T-helper 22 cell (primary cell): ENCODE measurements at places on chromosomes 1 and 21.

GRCh38 chr1:72281144-72281543 lies 1.2 kb downstream of the NEGR1 start:
- no peak for DNase-seq

- DNase-seq: no peak
Observed at GRCh38 chr1:233180641-233181364, 114.7 kb downstream of the PCNX2 start.

GRCh38 chr1:2378441-2378851 lies 12.9 kb downstream of the MORN1 start:
- no peak for DNase-seq

DNA sequence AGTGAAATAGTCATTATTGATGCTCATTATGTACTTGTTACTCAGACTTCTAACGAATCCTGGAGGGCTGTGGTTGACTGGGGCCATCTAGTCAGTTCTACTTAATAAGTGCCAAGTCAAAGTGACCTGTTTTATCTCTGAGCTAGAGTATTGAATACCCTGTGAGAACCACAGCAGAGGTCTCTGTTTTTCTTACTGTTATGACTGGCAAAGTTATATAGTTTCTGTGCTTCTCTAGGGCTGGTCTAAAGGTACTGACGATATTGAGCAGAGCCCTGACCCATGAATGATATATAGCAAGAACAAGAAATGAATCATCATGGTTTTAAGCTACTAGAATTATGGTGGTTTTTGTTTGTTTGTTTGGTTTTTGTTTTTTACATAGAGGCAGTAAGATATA lies 555.8 kb downstream of the PLA2G4A start:
- no peak for DNase-seq

GRCh38 chr1:198778049-198778448 lies 139.2 kb downstream of the PTPRC start:
- DNase-seq: no peak

- no peak for DNase-seq
Observed at GRCh38 chr1:198725090-198725489, 86.2 kb downstream of the PTPRC start.

GRCh38 chr1:19597496-19598309 lies 46.4 kb upstream of the NBL1 start:
- no peak for DNase-seq

- DNase-seq: no peak
Observed at GRCh38 chr21:46284077-46284644, 1.2 kb downstream of the MCM3AP start.

DNA sequence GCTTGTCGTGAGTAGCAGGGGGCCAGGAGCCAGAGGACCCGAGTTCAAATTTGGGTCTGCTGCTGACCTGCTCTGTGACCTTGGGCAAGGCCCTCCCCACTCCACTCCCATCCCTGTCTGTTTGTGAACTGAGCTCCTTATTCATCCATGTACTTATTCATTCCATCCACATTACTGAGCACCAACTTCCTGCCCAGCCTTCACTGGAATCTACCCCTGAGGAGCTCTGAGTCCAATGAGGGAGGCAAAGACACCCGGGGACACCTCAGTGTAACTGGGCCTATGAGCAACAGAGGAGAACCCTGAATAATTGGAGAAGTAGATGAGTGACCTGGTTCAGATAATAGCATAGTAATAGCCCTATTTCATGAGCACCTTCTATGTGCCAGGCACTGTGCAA lies 8.9 kb downstream of the BSND start:
- DNase-seq: no peak

GRCh38 chr1:109838838-109839240 lies 71.8 kb upstream of the CSF1 start:
- DNase-seq: no peak

DNA sequence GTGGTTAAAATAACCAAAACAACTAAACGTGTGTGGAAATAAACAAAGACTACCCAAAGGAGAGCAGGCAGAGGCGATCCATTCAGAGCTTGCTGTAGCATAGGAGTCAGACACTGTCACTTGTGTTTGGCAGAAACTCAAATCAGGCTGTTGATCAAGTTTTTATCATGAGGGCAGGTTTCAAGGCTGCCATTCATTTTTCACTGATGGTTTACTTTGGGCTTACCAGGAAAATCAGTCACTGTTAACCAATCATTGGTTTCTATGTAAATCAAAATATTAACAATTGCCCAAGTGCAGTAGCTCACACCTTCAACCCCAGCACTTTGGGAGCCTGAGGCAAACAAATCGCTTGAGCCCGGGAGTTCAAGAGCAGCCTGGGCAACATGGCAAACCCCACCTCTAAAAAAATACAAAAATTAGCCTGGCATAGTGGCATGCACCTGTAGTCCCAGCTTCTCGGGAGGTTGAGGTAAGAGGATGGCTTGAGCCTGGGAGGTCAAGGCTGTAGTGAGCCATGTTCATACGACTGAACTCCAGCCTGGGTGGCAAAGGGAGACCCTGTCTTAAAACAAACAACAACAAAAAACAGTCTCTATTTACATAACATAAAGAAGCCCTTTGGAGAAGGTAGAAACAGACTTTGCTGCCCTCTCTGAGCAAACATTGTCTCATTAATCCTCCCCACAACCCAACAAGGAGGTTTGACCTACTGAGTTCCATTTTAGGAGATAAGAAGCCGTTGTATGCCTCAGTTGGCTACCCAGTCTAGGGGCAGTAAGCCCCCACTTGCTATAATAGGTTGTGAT lies 21.1 kb upstream of the ETS2 start:
- no peak for DNase-seq

- DNase-seq: no peak
Observed at GRCh38 chr1:77639056-77639455, 43.4 kb downstream of the ZZZ3 start.

DNA sequence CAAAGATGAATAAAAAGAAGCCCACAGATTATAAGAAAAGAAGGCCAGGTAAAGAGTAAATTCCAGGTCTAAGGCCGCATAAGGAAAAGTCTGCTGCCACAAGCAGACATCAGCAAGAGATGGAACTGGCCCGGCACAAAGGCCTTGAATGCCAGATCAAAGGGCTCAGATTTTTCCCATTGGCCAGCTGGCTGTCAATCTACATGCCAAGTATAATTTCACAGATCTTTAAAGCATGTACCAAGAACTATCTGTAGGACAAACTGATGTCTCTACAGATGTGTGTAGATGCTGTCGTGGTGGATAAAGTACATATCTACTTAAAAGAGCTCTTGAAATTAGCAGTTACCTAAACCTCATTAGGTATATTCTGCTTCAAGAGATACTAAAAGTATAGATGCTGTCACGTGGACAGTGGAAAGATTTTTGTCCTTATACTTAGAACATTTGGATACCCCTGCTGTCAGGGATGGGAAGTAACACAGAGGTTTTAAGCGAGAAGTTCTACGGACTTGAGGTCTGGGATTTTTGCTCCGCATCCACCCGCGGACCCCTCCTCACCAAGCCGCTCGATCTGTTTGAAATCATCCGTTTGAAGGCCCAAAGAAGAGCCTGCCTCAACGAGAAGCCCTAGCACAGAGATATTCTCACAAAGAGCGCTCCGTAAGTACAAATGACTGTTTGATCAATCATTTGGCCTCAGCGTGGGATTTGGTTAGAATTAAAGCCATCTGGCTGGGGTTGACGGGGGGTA lies 10.1 kb downstream of the GLIS1 start:
- DNase-seq: no peak

DNA sequence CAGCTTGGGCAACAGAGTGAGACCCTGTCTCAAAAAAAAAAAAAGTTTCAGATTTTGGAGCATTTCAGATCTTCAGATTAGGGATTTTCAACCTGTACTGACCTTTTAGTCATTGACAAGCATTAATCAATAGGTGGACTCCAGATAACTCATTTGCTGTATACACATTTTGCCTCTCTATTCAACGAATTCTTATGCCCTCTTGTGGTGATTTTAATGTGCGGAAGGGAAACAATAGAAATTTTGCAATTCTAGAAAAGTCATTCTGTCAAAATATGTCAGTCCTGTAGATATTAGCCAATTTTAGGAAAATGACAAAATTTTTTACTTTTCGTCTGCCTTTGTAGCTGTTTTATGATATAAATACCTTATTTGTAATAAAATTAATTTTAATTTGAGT lies 11.6 kb upstream of the OR2G2 start:
- DNase-seq: no peak

- no peak for DNase-seq
Observed at GRCh38 chr1:161816201-161816600, 50.1 kb downstream of the ATF6 start.

DNA sequence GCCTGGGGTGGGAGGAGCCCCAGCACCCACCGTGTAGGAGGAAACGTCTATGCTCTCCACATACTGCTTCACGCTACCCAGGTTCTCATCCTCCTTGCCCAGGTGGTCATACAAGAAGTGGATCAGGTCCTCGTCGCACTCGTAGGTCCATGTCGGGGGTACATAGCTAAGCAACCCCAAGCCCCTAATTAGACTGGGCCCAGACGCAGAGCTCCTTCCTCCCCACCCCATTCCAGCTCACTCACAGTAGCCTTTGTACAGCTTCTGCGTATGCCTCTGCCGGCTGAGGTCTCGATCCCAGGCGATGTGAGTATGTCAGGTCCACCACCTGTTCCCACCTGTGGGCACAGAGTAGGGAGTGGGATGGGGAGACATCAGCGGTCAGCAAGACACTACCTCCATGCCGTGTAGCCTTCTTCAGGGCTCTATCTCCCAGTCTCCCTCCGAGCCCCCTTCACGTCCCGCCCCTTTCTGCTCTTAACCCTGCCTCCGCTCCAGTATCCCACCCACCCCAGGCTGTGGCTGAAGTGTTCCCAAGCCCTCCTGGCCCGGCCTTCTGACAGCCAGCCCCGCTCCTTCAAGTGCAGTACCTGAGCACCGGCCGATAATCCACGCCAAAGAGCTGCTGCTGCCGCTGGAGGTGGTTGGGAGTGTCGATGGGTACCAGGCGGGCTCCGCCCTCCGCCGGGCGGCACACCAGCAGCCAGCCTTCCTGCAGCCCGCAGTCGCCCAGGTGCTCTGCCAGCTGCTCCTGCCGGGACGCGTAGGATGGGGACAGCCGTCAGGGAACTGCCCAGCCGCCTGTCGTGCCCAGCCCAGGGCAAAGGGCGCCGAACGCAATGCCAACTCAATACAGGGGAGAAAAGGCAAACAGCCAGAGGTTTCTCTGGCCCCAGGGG lies 919 bp downstream of the HECTD3 start:
- DNase-seq: no peak

- no peak for DNase-seq
Observed at GRCh38 chr1:36080236-36080635, 3.7 kb upstream of the TEKT2 start.

- DNase-seq: no peak
Observed at GRCh38 chr1:90834886-90835660, 118.0 kb upstream of the BARHL2 start.

GRCh38 chr1:53123453-53124140 lies 18.8 kb downstream of the SLC1A7 start:
- no peak for DNase-seq

DNA sequence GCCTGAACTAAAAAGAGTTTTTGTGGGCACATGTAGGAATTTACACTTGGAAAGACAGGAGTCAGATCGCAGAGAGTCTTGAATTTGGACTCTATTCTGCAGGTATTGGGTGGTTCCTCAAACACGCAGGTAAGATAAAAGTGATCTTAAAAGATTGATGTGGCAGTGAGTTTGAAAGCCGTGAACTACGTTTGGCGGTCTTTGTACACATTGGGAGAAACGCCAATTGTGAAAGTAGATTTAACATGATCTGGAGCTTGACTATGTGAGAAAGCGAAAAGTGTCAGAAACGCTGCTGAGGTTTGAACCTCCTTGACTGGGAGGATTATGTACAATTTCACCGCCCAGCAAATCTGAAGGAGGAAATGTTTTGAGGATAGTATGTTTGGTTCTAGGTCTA lies 1.5 kb upstream of the PPP2R5A start:
- no peak for DNase-seq

- DNase-seq: no peak
Observed at GRCh38 chr1:169697755-169698154, 13.7 kb downstream of the SELL start.

DNA sequence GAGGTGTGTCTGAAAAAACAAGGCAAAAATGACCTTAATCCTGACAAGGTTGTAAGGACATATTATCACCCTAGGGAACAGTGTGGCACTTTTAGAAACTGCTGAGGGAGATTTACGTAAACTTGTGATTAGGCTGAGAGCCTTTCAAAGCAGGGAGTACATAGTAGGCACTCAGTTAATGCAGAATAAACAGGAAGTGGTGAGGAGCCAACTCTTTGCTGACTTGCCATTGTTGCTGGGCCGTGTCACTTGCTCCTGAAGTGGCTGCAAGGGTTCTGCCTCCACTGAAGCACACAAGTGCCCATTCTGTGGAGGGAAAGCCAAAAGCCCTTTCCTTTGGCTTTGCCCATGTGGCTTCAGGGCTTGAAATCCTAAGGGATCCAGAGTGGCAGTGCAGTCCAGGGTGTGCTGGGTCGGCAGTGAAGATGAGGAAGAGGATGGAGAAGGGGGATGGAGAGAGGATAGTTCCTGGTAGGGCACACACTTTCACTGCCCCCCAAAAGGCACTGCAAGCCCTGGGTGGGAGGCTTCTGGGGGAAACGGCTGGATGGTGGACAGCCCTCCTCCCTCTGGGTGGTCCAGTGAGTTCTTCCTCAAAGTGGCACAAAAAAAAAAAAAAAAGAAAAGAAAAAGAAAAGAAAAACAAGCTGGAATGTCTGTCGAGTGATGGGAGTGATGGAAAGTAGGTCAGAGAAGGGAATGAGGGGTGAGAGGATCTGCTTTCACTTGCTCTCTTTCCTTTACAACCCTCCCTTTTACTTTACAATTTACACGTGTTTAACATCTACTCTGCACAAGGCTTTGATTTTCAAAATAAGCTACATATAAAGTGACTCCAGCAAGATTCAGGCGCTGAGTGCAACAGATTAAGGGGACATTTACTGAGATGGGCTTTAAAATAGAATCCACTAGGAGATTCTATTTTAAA lies 13.7 kb upstream of the RHEX start:
- DNase-seq: no peak

DNA sequence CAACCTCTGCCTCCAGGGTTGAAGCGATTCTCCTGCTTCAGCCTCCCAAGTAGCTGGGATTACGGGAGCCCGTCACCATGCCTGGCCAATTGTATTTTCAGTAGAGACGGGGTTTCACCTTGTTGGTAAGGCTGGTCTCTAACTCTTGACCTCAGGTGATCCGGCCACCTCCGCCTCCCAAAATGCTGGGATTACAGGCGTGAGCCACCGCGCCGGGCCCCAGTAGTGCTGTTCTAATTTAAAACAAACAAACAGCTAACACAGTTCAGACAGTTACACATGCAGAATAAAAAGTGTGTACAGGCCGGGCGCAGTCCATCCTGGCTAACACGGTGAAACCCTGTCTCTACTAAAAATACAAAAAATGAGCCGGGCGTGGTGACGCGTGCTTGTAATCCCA lies 35.6 kb upstream of the OPRD1 start:
- DNase-seq: no peak
